ENCODE measurements at places on chromosomes 3 and 15. TPM values are rescaled to one million over a fixed set of nuclear protein-coding genes. Genes with fewer than 3 reads are reported as not detected.

Gene ACP3
- total RNA-seq: not detected

Gene MIX23
- 56.1 TPM for total RNA-seq

Gene ABI3BP
- 2.1 TPM for total RNA-seq

Gene XIRP1
- not detected for total RNA-seq

Gene KCNMB3
- total RNA-seq: 0.30 TPM

Gene TERC
- total RNA-seq: 149 TPM

Gene GRK7
- total RNA-seq: not detected

Gene ANKRD34C
- total RNA-seq: not detected

Gene ZKSCAN7
- not detected for total RNA-seq

Gene IL5RA
- not detected for total RNA-seq

Gene ARIH2
- total RNA-seq: 113 TPM

Gene SEMA5B
- total RNA-seq: not detected

Gene ACTL6A
- total RNA-seq: 159 TPM

Gene ITIH1
- not detected for total RNA-seq

Gene GOLGA8N
- total RNA-seq: 0.69 TPM

Gene KCNMB2
- not detected for total RNA-seq

Gene FBXL22
- total RNA-seq: not detected

Gene DNAH12
- total RNA-seq: not detected

Gene CHCHD6
- total RNA-seq: 40.9 TPM

Gene SLCO2A1
- 0.02 TPM for total RNA-seq

Gene CRABP1
- total RNA-seq: not detected

Gene MUC20
- total RNA-seq: not detected

Gene ASB14
- not detected for total RNA-seq
